ENCODE measurements at places on chromosomes 16 and 17. TPM values are rescaled to one million over a fixed set of nuclear protein-coding genes. Genes with fewer than 3 reads are reported as not detected.
A peak's percentile ranks its signal among the peaks of the same experiment; 100 is the strongest.

GRCh38 chr17:65797809-65798208 is 236.4 kb upstream of the AXIN2 start:
- DNase-seq, result no peak

- no peak for DNase-seq
These were observed 7.7 kb downstream of the MSL1 start for GRCh38 chr17:40129498-40129897.

- no peak for DNase-seq
These were observed 9.2 kb downstream of the ELOB start for GRCh38 chr16:2767891-2768290.

GRCh38 chr16:67844497-67844896 is 2.2 kb upstream of the NUTF2 start:
- peak; percentile 47 for DNase-seq

DNA sequence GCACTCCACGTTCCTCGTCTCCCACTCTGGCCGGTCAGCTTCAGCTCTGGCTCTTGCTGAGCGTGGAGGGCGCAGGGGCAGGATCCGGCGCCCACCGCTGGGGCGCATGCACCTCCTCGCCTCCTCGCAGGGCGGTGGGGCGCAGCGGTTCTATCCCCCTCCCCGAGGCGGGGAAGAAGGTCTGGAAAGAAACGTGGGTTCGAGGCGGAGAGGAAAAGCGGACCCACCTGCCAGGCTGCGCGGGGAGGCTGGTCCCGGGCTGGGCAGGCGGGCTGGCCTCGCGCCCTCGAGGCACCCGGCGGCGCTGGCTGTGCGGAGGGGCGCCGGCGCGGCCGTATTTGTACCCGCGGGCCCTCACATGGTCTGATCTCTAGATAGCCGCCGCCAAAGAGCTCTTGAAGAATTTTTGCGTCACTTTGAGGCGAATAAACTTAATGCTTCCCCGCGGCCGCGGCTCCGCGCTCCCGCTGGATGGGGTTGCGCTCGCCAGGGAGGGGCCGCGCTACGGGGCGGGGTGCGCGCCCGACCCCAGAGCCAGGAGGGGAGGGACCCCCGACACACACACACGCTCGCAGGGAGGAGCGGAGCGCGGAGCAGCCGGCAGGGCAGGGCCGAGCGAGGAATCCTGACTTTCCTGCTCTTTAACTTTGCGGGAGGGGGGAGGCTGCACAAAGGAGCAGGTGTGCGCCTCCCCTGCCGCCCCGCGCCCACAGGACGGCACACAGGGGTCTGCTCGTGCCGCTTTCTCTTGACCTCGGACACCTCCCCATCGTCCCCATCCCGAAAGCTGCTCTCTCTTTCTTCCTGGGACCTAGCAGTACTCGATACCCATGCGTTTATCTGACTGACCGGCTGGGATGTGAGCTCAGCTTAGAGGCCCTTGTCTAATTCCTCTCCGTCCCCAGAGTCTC is at the start of gene SLC6A4:
SLC6A4 (minus strand) TSS at position 312 of the 911 bp plus-strand sequence. CDS start 13,739 bp downstream, outside the sequence.
- DNase-seq, result peak; percentile 33

- peak; percentile 74 for DNase-seq
These were observed 49.9 kb upstream of the CDR2 start for GRCh38 chr16:22424161-22424937.

TEKT1 gene
- not detected for total RNA-seq
